ENCODE measurements at places on chromosomes 5 and 9.

- no peak for DNase-seq
These were observed 76.0 kb downstream of the ERBIN start for GRCh38 chr5:66002415-66002814.

DNA sequence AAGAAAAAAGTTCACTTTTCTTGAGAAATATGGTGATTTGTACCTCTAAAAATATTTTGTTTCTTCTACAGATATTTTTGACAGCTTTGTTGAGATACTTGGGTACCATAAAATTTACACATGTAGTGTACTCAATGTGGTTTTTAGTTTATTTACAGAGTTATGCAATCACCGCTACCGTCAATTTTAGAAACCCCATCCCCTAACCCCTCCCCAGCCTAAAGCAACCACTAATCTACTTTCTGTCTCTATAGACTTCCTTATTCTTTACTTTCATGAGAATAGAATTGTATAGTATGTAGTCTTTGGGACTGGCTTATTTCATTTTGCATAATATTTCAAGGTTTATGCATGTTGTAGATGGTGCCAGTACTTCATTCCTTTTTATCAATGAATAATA lies 45.0 kb upstream of the TDRD7 start:
- DNase-seq = no peak

GRCh38 chr5:104053353-104053649 lies 490.7 kb upstream of the NUDT12 start:
- DNase-seq = no peak

GRCh38 chr9:125428902-125429467 lies 167.4 kb downstream of the GAPVD1 start:
- DNase-seq = no peak

- DNase-seq = no peak
These were observed 433.4 kb upstream of the BRINP1 start for GRCh38 chr9:119802621-119803020.

GRCh38 chr9:92648474-92648971 lies 21.4 kb downstream of the IPPK start:
- no peak for DNase-seq

DNA sequence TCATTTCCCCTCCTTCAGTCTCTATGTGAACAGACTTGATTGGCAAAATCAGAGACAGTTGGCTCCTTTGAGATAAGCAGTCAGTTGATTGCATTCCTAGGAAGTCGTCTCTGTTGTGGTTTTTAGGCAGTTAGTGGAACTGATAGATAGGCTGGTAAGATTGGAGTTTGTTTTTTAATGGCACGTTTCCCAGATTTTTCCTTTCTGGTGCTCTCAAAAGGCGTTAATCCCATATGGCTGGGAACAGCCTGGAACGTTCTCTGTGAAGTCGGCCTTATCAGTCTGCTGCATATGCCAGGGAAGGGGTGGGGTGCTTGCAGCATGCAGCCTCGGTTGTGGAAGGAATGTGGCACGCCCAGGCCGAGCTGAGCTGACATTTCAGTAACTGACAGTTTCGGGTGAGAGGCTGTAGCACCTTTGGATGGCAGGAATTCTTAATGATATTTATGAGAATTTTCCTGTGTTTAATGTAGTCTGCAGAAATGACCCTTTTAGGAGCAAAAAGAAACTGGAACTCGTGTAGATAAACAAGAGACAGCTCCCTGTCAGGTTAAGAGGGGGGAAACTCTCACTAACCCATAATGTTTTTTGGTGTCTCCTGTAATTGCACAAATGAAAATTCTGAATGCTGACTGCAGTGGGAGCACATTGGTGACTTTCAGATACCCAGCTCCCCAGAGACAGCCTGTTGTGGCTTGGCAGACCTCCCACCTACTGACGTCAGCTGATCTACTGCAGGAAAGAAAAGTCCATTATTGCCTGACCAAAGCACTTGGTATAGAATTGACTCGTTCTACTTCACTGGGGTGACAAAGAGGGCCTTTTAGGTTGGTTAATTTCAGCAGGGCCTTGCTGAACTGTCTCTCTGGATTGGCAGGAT lies 6.3 kb downstream of the SPTAN1 start:
- DNase-seq = no peak

- DNase-seq = no peak
These were observed 8.4 kb downstream of the RPS14 start for GRCh38 chr5:150440948-150441812.

DNA sequence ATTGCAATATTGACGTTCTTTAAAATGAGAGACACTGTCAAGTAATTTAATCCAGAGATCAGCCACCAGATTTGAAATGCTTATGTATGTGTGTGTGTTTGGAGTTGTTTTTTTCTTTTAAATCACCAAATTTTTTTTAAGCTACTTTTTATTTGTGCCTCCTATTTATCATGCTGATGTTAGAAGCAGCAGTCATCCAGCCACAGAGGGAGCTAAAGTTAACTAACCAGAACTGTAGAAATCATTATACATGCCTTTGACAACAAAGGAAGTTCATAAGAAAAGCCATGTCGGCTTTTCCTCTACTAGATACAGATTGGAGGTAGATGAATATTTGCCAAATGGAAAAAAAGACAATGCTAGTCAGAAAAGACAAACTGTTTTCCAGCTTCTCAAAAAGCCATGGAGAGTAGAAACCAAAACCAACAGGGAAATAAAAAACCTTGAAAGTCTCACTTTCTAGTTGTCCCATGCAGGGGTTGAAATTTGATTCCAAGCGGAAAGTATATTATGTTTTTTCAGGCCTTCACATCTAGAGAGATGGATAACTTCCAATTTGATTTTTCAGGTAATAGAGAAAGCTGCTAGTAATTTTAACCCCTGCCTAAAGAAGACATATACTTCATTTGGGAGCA lies 4.5 kb downstream of the PURA start:
- DNase-seq = no peak

- DNase-seq = no peak
These were observed 73.7 kb downstream of the GADD45G start for GRCh38 chr9:89678396-89679015.

DNA sequence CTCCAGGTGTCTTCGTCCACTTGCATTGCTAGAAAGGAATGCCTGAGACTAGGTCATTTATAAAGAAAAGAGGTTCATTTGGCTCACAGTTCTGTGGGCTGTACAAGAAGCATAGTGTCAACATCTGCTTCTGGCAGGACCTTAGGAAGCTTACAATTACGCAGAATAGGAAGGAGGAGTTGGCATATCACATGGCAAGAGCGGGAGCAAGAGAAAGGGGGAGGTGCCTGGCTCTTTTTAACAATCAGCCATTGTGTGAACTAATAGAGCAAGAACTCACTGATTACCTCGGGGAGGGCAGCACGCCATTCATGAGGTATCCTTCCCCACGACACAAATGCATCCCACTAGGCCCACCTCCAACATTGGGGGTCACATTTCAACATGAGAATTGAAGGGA lies 134.4 kb upstream of the EFNA5 start:
- no peak for DNase-seq

- DNase-seq = no peak
These were observed 42.8 kb downstream of the TEK start for GRCh38 chr9:27151693-27152404.

DNA sequence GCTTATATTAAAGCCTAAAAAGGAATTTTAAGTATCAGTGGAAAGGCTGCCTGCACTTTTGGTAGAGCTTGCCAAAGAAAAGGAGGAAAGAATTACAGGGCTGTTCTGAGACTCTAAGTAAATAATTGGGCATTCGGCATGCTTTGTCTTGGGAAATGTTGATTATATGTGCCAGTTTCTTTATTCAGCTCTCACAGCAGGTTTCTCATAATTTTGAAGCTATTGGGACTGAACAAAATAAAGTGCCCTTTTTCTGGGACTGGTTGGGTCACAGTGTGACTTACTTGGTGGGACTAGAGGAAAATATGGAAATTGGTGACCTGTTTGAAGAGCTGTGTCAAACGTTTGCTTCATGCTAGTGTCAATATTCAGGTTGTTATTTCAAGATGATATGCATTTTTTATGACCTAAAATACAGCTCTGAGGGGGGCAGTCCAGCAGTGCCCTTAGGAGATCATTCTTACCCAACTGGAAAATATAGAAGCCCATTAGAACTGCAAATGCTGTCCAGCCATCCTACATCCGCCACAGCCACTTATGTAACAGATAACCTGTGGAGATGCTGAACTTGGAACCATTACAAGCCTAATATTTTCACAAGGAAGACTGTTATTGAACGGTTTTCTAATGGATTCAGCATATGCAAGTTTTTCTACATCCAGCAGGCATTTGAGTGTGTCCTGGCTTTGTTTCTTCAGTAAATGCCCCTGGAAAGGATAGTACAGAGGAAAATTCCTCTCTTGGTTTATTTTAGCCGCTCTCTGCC lies 122.4 kb downstream of the SNCAIP start:
- no peak for DNase-seq

GRCh38 chr5:147464211-147464610 lies 45.7 kb downstream of the DPYSL3 start:
- DNase-seq = no peak

DNA sequence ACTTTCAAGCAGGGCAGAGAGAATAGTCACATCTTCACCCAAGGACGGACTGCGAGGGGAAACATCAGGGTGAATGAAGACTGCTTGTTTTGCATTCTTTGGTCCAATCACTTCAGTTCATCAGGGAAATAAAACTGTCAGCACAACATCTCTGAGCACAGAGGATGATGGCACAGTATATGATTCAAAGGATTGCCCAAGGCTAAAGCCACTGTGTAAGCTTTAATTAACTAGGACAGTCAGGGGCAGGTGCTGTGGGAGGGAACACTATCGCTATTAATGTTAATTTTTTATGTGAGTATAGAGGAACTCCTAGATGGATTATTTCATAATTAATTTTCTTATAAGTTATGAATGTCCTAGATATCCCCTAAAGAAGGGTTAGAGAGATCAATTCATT lies 112.1 kb downstream of the BASP1 start:
- no peak for DNase-seq

- no peak for DNase-seq
These were observed 9.7 kb upstream of the PSMD5 start for GRCh38 chr9:120852240-120853010.

- DNase-seq = no peak
These were observed 32.1 kb downstream of the RAI14 start for GRCh38 chr5:34688015-34688810.

DNA sequence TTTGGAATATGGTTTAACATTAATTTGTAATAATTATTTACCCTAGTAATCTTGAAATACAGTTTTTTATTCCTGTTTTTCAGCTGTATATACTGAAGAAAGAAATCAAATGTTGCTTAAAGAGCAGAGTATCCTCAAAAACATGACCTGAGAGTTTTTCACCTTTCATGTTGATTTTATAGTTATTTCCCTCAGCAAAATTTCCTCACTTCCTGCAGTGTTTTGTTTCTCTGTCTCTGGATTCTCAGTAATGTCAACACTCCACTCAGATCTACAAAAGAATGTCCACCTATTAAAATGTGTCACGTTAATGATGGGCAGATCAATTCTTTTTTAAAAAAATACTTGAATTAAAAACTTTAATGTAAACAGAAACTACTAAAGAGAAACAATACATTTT lies 398.3 kb downstream of the ANXA1 start:
- DNase-seq = no peak

Measured in stimulated activated CD8-positive, alpha-beta memory T cell treated with anti-CD3 and anti-CD28 coated beads, Interleukin-4, amount 100 ng/mL, for 1 hour (primary cell).